Fibroblast of mammary gland (primary cell): ENCODE measurements at places on chromosomes 3 and 15.

DNA sequence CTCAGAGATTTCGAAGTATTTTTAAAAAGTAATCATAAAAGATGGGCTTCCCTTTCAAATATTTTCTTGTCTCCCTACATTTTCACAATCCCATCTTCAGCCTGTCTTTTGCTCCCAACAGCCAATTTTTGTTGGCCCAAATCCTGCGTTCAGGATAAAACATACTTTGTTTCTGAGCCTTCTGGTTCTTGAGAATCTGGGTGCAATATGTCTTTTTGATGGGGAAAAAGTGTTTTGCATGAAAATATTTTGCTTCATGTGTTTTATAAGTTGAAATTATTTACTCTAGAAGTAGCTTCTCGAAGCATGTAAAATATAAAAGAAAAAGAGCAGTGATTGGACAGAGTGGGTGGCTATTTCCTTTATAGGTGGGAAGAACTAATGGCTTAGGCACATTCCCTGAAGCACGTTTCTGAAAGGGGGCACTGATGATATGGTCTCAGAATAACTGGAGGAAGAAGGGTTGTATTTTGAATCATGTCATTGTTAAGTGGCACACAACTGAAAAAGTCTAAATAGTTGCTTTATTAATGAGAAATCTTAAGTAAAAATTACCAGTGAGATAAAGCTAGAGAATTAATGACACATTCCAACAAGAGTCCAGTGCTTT lies 3.9 kb downstream of the UNC13C start:
- no peak for DNase-seq

DNA sequence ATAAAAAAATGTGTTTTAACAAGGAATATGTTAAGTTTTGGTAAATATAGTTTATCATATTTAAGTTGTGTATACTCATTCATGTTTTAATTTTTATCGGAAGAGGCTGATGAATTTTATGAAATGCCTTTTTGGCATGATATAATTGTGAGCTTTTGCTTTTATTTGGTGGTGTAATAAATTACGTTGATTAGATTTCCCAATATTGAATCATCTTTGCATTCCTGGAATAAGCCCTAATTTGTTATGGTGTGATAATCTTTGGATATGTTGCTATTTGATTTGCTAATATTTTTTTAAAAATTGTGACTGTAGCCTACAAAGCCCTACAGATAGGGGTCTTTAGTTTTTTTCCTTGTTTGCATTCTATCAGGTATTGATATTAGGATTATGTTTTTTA lies 107.4 kb downstream of the IGF1R start:
- DNase-seq = no peak

DNA sequence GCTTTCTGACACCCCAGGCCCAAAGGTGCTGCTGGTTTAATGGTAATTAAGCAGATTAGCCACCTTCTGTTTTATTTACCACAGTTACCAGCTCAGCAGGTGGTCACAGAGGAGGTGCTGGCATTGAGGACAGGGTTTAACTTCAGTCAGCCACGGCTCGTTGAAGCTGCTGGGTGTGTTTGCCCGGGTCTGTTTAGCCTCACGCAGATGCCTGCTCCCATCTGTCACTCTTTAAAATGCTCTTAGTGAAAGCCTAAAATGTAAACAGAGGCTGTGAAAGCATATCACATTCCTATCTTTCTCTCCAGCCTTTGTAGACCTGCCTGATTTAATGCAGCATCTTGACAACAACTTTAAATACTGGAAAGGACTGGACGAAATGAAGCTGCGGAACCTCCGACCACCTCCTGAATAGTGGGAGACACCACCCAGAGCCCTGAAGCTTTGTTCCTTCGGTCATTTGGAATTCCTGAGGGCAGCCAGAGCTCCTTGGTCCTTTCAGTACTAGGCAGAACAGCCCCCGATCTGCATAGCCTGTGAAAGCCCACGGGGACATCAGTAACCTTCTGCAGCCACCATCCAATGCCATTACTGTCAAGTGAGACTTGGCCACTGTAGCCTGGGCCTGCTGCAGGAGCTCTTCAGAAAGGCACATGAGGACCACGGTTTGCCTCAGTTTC lies 156.0 kb downstream of the PDE8A start:
- no peak for DNase-seq

GRCh38 chr3:32435911-32436815 lies 44.5 kb downstream of the CMTM7 start:
- DNase-seq = no peak

DNA sequence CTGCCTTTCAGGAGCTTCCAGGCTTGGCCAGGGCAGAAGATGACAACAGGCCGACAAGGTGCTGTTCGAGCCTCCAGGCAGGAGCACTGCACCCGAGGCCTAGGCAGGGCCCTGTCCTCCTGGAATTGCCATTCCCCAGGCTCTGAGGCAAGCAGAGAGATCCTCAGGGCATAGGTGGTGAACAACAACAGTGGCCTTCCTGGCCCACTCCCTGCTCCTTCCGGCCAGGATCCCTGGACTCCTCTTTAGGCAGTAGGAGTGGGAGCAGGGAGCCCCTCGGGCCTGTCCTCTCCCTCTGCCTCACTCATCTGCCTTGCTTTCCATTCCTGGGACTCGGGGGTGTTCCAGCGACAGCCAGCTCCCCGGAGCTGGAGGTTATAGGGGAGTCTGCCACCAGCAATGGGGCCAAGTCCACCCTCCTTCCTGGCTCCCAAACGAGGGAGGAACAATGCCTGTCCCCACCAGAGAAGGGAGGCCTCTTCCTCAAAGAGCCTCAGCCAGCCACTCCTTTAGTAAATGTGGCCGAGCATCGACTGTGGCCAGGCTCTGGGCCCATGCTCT lies 135.0 kb downstream of the NUP210 start:
- no peak for DNase-seq

DNA sequence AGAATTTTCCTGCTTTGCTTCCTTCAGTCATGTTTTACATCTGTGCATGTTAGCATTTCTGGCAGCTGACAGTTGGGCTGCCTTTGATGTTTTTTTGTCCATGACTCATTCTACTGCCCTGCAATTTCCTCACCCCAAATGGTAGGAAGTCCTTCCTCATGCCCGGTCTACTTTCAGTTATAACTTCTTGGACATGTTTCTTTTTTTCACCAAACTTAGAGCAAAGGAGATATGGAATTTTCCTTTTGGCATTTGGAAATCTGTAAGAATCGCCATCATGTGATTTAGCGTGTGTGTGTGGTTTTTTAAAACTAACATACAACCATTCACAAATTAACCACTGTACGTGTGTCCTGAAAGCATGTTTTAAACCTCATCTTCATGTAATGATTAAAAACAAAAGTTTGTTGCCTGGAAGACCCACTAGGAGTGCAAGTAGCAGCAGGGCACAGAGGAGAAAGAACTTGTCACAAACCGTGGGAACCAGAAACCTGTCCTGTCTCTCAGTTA lies 430.7 kb upstream of the CFAP20DC start:
- DNase-seq = peak; percentile 77

DNA sequence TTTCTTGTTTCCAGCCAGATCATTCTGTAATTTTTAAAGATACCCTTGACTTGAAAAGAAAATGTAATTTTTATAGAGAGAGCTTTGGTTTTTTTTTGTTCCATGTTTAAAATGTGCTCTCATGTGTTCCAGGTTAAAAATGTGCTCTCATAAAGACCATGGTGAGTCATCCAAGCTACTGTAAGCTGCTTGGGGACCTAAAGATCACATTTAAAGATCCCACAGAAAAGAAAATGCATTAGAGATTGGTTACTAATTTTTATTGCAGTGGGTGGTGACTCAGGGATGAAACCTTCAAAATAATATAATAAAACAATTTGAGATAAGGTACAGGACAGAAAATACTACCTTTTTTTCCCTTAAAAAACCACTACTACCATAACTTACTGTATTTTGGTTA lies 11.0 kb downstream of the TCF12 start:
- peak; percentile 74 for DNase-seq

GRCh38 chr3:111012388-111013248 lies 59.0 kb upstream of the NECTIN3 start:
- peak; percentile 3 for DNase-seq

DNA sequence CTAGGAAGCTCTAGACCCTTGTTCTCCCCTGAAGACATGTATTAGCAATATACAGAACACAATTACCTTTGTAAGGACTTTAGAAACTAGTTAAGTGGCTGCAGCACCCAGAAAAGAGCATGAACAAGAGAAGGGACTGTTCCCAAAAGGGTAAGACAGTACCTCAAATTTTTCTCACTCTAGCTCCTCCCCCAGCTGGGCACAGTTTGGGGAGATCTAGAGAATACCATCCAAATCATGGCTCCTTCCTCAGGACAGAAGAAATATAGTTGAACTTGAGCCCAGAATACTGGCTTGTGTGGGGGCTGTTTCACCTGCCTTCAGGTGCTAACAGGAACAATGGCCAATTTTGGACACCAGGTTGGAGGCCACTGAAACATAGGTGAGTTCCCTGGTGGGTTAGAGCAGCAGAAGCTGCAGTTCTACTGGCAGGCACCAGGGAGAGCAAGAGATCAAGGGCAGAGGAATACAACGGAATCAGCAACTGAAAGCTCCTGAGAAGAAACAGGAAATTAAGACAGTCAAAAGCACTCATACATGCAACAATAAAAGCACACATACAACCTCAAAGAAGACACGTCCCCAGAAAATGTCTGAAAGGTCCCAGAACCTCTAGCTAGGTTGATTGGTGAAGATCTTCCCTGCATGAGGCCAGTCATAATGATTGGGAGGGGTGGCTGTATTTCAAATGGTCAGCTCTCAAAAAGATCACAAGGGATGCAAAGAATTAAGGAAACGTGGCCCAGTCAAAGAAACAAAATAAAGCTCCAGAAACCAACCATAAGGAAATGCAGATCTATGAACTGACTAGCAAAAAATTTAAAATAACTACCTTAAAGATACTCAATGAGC lies 104.9 kb upstream of the ASB14 start:
- peak; percentile 61 for DNase-seq

DNA sequence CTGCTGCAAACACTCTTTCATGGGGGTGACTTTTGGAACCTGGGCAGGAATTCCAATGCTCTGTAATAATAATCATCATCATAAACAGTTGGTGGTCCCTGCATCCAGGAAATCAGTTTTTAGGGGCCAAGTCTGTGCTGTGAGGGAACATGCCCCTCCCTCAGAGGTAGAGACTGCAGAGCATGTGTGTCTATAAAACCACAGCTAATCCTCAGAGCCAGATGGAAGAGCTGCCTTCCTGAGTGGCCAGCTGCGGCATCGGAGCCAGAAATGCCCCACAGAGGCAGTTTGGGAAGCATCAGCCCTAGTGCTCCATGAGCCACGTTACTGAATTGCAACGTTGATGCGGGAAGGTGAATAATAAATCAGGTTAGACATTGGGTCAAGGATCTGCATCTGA lies 12.9 kb upstream of the TPM1 start:
- DNase-seq = no peak

DNA sequence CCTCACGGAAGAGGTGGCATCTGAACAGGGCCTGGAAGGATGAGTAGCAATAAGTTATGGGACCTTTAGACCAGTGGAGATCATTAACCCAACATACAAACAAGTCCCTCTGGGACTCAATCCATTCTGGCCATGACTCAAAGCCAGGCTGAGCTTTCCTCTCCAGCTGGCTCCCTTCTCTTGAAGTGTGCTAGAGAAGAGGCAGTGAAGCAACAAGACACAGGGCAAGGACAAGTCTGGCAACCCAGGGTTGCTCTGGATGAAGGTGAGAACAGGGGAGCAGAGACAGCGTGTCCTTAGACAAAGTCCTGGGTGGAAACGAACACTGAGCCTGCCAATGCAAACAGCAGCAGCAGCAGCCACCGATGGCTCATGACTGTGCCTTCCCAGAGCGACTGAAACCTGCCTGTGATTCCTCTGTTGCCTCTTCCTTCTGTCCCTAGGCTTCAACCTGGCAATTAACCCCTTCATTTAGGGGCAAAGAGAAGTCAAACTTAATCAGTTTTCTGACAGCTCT lies 86.8 kb downstream of the BDH1 start:
- DNase-seq = peak; percentile 85

DNA sequence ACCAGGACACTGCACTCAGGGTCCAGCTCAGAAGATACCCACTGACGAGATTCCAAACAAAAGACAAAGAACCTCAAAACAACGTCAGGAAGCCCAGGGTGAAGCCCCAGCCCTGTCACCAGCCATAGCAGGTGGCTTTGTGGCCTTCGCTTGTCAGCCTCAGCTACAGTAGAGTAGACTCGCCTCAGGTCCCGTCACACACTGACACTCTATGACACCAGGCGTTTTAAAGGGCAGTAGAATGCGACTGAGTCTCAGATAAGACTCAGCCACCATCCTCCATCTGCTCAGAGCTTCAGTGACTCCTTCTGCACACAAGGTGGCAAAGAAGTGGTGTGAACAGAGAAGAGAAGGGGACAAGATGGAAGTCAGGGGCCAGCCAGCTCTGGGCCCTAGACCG lies 12.8 kb downstream of the RBPMS2 start:
- no peak for DNase-seq

DNA sequence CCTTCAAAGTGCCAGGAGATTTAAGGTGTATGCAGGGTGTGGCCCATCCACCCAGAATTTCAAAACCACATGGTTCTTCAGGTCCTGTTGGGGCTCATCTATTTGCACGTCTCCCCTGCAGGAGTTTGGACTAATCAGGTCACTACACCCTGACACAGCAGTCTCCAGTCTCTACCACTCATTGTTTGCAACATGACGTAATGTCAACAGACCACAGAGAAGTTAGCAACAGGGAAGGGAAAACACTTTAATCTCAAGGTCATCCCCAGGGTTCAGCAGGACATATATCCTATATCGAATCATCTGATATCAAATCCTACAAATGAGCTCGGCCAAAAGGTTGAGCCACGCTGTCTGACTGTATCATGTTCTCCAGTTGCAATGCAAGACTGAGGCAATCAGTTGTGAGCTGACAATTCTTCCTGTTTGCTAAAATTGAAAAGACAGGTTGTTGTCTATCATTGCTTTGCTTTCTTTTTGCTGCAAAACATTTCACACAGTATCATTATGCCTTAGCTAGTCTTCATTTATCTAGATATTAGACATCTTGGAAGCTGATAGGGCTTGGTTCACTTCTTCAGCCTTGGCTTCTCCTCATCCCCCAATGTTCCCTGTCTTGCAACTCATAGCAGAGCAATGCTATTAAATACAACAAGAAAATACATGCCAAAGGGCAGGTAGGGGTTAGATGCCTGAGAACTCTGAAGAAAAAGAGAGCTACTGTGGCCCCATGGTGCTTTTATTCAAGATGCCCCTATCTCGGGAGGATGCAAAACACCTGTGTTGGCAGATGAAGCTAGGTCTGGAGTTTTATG lies 13.4 kb upstream of the LEKR1 start:
- peak; percentile 60 for DNase-seq

DNA sequence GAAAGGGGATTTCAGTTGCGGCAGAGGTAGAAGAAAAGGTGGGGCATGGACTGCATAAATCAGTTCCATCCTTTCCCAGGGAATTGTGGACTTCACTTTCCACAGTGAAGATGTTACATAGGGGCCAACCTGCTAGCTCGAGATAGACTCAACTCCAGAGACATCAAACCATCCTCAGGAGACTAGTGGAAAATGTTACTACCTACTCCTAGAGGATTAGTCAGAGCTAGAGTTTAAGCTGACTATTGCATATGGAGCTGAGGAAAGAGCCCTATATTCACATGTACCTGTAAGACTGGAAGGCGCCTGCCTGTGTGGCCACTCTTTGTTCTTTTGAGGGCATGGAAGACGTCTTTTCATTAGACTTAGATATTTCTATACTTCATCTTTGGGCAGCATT lies 69.2 kb downstream of the KLHL25 start:
- peak; percentile 46 for DNase-seq

- DNase-seq = no peak
Measured at GRCh38 chr3:25191673-25192072, 236.4 kb upstream of the RARB start.
